ENCODE measurements at places on chromosomes 5 and 9. TPM values are rescaled to one million over a fixed set of nuclear protein-coding genes. Genes with fewer than 3 reads are reported as not detected.

The FOXD1 gene
- 12.2 TPM for total RNA-seq

The QRFP gene
- not detected for total RNA-seq

The OR1Q1 gene
- not detected for total RNA-seq

The TYRP1 gene
- total RNA-seq = not detected

The PCDHB9 gene
- total RNA-seq = 0.26 TPM

The HMCN2 gene
- total RNA-seq = 0.12 TPM

The CCDC152 gene
- total RNA-seq = not detected

The FST gene
- total RNA-seq = 2.0 TPM

The LCP2 gene
- not detected for total RNA-seq

The BAAT gene
- total RNA-seq = 0.23 TPM

The CYLC2 gene
- not detected for total RNA-seq

The DMRT3 gene
- total RNA-seq = not detected

The FOXD4L5 gene
- total RNA-seq = not detected

The CLIC3 gene
- 5.2 TPM for total RNA-seq

The TXNDC8 gene
- not detected for total RNA-seq

The WDR38 gene
- 0.12 TPM for total RNA-seq

The CCL28 gene
- total RNA-seq = 0.09 TPM

The SGTB gene
- total RNA-seq = 6.9 TPM

The ZFP2 gene
- not detected for total RNA-seq

The ACTBL2 gene
- total RNA-seq = 0.08 TPM
